Kasumi-1 (cell line): ENCODE measurements at places on chromosomes 2 and 18.

GRCh38 chr2:72539071-72539552 is 286.7 kb downstream of the EXOC6B start:
- no peak for DNase-seq

GRCh38 chr2:218990612-218991011 is 2.6 kb downstream of the CRYBA2 start:
- no peak for DNase-seq

DNA sequence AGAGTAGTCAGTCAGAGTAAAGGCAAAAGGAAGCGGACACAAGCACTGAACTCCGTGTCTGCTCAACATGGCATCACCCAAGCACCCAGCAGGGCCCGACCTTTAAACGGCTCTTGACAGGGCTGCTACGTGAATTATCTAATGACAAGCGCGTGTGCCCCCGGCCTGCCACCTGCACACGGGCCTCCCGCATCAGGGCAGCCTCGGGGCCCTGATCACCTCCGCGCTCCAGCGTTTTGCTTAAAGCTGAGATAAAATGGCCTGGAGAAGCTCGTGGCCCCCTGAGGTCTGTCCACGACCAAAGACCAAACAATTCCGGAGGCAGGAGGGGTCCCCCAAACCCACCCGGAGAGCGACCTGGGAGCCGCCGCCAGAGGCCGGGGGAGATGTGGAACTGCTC is 376 bp downstream of the NDUFA10 start:
- no peak for DNase-seq

DNA sequence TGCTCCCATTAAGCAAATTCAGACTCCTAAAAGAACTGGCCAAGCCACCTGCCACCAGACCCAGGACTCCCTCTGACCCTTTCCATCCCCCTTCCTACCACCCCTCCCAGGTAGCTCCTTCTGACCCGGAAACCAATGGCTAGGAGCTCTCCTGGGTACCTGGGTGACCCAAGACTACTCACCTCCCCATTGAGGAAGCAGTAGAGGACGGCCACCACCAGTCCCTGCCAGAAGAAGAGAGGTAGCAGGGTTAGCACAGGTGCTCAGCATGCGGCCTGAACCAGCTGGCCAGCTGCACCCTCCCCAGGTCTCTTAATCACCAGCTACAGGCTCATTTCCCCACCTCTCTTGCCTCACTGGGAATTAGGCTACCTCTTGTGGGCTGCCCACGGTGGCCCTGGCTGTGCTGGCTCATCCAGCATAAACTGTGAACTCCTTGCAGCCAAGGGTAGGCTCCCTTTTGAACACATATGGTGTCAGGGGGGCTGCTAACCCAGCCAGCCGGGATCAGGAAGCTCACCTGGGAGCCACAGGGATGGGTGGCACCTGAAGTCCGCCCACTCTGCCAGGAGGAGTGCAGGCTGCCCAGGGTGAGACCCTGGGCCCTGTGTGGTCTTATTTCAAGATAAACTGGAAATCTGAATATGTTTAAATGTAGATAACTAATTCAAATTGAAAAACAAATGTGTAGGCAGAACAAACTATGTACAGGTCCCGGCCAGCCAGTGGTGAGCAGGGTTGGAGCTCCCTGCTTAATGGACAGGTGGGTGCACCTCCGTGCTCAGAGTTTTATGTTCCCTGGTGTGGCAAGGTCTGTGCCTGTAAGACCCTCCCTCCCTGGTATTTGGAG is 9.9 kb downstream of the TMEM37 start:
- no peak for DNase-seq

- no peak for DNase-seq
Observed at GRCh38 chr2:71884303-71885042, 263.2 kb downstream of the CYP26B1 start.

GRCh38 chr2:9191041-9191481 is 15.6 kb upstream of the ASAP2 start:
- DNase-seq = no peak

- peak; percentile 47 for DNase-seq
Observed at GRCh38 chr2:11320698-11321492, 23.5 kb downstream of the ROCK2 start.

DNA sequence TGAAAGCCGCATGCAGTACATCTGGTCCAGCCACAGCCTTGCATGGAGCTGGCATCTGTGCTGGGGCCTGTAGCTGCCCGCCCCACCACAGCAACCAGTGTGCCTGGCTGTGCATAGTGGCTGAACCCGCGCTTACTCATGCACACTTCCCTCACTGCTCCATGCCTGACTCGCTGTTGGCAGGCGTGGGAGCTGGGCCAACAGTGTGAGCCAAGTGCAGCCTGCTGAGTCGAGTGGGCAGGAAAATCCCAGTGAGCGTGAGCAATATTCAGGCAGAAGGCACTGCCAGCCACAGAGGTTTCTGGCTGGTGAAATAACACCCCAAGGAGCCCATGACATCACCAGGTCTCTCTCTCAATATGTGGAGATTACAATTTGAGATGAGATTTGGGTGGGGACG is 1674.1 kb upstream of the TMEFF2 start:
- no peak for DNase-seq

GRCh38 chr2:31337860-31338259 is 76.7 kb downstream of the XDH start:
- DNase-seq = no peak

DNA sequence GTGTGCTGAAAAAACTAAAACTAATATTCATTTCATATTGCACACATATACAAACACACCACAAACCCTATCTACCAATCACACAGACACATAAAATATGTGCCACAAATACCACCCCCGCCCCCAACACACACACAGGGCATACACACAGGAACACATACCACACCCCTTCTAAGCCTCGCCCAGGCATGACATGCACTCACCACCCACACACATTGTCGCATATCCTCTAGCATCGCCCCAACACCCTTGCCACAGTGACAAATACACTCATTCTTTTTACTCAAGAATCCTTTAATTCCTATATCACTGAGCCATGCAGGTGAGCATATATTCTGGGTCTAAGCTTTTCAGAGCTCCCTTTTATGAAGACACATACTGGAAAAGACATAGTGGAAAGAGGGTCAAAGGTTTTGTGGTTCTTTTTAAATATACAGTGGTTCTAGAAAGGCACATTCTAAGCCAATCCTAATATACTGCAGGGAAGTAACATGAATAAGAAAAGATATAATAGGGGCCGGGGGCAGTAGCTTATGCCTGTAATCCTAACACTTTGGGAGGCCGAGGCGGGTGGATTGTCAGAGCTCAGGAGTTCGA is 24.5 kb upstream of the LCLAT1 start:
- no peak for DNase-seq

GRCh38 chr2:230796280-230796862 is 68.4 kb upstream of the ITM2C start:
- DNase-seq = no peak

- peak; percentile 17 for DNase-seq
Observed at GRCh38 chr2:148978026-148978685, 60.3 kb upstream of the LYPD6B start.

GRCh38 chr2:240410808-240411207 is 24.7 kb upstream of the GPC1 start:
- no peak for DNase-seq

DNA sequence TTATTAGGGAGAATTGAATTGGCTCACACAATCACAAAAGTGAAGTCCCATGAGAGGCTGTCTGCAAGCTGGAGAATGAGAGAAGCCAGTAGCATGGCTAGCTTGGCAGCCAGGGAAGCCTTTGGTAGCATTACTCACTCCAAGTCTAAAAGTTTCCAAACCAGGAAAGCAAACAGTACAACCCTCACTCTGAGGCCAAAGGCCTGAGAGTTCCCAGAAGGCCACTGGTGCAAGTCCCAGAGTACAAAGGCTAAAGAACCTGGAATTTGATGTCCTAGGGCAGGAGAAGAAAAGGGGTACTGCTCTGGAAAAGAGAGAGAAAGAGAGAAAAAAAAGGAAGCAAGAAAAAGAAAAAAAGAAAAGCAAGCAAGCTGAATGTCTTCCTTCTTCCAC is 318.2 kb downstream of the RND3 start:
- no peak for DNase-seq

DNA sequence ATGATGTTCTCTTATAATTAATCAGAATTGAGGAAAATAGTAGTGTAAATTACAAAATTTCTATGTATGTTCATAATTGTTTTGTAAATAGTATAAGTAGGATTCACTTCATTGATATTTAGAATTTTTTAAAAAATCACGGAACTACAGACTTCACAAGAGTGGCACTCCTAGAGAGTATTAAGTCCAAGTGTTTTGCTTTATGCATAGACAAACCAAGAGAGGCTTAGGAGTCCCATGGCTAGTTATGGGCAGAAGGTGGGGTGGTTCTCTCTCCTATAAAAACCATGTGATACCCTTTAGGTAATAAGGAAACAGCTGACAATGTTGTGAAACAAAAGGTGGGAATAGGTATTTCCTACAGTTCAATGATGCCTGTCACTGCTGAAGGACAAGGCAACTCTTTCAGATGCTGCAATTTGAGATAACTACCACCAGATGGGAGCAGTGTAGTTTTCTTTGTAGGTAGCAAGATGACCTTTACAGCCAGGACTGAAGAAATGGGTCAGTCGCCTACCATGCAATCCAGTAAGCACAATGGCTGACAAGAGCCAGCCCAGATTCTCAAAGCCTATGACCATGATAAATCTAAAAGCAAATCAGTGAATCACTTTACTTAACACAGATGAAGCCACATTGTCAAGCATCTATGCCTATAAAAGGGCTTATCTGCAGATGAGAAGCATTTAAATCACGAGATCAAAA is 83.9 kb downstream of the AAK1 start:
- DNase-seq = peak; percentile 41

DNA sequence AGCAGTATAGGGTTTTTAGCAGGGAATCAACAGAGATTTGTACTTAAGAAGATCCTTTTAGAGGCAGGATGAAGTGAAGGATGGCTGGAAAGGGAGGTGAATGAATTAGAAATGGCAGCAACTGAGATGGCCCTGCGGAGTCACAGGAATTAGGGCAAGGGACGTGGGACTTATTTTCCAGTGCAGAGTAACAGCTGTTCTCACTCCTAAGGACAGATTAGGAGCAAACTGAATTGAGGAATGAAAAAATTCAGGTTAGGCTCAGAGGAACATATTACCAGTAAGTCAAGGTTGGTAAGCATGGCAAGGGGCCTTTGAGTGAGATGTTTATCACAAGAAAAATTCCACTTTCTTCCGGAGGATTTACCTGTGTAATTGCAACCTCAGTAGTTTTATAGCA is 34.4 kb downstream of the COL4A3 start:
- DNase-seq = no peak

DNA sequence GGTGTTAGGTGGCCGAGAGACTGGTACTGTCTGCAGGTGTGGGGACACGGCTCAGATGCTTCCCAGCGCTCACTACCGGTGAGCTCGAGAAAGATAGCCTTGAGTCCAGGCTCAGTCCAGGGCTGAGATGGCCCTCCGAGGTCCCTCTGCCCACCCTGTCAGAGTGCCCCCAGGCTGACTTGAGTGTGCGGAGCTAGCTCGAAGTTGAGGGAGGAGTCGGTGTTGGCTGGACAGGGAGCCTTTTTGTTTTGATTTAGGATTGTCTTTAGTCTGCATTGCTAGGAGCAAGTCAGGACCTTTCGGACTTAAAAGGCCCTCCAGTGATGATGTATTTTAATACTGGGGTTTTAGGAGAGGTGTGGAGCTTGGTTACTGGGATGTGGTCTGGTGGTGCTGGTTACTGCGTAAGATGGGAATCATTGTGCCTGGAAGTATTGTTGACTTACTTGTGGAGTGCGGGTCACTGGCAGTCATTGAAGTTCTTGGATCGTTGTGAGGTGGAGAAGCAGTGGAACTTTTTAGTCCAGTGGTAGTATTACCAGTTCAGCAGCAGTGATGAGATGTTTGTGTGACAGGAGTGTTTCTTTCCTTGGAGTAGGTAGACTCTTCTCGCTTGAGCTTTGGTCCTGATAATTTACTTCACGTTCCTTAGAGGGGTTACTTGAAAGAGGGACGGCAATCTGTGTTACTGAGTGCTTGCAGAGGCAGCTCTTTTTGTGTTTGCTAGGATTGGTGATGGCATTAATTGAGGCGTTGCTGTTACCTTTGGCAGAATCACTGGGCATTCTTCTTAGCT is 633 bp downstream of the KIAA1328 start:
- peak; percentile 43 for DNase-seq

DNA sequence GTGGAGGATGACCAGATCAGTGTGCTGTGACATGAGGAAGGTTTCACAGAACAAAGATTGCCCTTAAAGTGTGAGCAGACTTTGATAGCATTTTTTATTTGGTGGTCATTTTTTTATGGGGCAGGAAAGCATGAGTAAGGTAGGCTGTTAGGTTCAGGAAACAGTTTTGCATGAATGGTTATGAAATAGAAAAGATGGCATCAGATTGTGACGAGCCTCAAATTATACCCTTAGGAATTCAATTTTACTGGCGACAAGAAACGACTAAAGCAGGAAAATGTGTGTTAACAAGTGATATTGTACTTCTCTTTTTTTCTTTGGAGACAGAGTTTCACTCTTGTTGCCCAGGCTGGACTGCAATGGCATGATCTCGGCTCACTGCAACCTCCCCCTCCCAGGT is 44.7 kb downstream of the PIK3C3 start:
- no peak for DNase-seq

DNA sequence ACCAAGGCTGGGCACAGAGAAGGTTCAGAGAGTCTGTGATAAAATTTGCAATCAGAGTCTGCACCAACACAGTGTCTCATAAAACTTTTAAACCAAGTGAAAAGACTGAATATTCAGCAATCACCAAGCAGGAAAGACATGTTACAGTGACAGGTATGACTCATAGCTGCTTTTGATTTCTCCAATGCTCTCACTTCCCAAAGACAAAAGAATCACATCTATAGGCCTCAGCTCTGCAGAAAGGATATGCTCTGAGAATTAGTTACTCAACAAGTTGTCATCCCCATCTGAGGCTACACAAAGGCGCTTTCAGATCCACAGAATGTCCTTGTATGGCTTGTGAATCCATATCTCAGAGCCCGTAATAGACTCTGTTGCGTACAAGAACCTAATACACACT is 92.5 kb downstream of the KCNF1 start:
- DNase-seq = no peak

DNA sequence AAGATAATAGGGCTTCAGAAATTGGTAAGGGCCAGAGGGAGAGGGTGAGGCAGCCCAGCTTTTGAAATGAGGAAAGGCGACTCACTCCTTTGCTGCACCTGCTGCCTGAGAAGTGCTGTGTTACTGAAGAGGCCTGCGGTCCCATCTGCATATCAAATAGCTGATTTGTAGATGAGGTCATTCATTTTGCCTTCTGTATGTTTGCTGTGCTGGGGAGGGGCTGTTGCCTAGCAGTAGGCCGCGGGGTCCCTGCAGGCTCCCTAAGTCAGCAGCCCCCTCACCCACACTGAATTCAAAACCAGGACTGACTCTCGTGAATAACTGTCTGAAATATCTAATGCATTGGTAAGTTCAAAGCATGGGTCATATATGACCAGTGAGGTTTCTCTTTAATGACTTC is 377.2 kb downstream of the SOX11 start:
- no peak for DNase-seq

GRCh38 chr2:2836343-2837070 is 505.4 kb upstream of the MYT1L start:
- no peak for DNase-seq

GRCh38 chr18:2907550-2908135 is 60.8 kb downstream of the EMILIN2 start:
- DNase-seq = peak; percentile 40

GRCh38 chr2:196849895-196850294 is 40.7 kb upstream of the C2orf66 start:
- peak; percentile 11 for DNase-seq
